Muscle of leg (tissue), 16 donors: ENCODE measurements at places on chromosomes 6 and 20.
A peak's percentile ranks its signal among the peaks of the same experiment; 100 is the strongest.

GRCh38 chr6:107032051-107032450 is 4.1 kb downstream of the MTRES1 start:
- no peak for DNase-seq

- no peak for DNase-seq
These were observed 57.6 kb downstream of the IMPG1 start for GRCh38 chr6:76014626-76015530.

- no peak for DNase-seq
These were observed 13.2 kb upstream of the SALL4 start for GRCh38 chr20:51815383-51816076.

DNA sequence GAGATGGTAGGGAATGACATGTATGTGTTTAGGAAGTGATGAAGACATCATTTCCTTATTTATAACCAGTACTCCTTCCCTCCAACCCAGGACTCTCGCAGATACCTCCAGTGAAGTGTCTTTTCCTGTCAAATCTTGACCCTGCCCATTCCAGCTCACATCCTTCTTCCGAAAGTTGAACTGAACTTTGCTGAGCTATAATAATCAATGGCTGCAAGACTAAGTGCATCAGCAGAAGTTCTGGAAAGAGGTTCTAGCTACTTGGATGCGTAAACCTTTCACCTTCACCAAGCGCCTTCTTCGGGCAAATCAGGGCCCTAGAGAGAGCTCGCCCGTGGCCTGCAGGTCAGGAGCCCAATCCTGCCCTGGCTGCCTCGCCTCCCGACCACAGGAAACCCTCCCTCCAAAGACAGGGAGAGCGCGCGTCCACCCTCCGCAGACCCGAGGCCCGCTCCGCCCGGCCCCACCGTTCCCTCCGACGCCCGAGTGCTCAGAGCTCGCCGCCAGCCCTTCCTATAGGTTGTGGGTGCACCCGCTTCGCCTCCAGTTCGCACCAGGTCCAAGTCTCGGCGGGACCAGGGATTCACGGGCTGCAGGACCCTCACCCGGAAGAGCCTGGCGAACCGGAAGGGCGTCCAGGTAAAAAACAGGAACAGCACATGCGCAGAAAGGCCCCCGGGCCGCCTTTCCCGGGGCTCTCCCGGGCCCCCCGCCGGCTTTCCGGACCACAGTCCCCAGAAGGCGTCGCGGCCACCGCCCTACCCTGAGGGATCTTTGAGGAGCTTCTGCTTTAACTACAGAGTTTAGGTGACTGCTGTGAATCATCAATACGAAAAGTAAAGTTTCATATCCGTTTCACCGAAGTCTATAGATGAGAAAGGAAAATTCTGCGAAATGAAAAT is at the start of gene ZNF334:
Gene ZNF334, minus strand, starts transcription at position 617 of the 902 bp plus-strand sequence. CDS start 1,457 bp downstream, outside the sequence.
- peak; percentile 86 for DNase-seq

- DNase-seq = no peak
These were observed 68.9 kb downstream of the GINS1 start for GRCh38 chr20:25476106-25477013.

- peak; percentile 57 for DNase-seq
These were observed 159.8 kb downstream of the ZFP64 start for GRCh38 chr20:52031563-52032303.

GRCh38 chr20:39042279-39043150 is 80.4 kb downstream of the DHX35 start:
- no peak for DNase-seq

- peak; percentile 22 for DNase-seq
These were observed 48.2 kb upstream of the TENT5A start for GRCh38 chr6:81800666-81801065.

GRCh38 chr6:89997456-89998445 is 103.5 kb downstream of the GJA10 start:
- peak; percentile 77 for DNase-seq

DNA sequence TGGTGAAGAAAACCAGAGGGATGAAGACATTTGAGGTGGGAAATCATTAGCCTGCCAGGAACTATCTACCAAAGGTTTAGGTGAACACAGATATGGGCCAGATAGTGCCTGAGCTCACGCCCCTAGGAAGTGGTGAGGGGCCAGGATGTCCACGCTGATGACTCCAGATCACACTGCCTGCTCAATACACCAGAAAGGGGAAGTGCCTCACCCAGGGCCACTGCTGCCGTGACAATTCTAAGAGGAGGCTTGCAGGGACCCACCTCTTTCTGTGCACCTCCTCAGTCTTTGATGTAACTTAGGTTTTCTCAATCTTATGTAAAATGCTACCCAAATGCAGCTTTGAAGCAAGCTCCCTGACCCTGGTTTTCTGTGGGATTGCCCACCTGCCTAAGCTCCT is 5.4 kb upstream of the RAB44 start:
- DNase-seq = no peak

GRCh38 chr6:74248966-74249365 is 553.0 kb downstream of the CD109 start:
- DNase-seq = peak; percentile 47

- DNase-seq = peak; percentile 65
These were observed 265.0 kb upstream of the MARCKS start for GRCh38 chr6:113591896-113592827.

DNA sequence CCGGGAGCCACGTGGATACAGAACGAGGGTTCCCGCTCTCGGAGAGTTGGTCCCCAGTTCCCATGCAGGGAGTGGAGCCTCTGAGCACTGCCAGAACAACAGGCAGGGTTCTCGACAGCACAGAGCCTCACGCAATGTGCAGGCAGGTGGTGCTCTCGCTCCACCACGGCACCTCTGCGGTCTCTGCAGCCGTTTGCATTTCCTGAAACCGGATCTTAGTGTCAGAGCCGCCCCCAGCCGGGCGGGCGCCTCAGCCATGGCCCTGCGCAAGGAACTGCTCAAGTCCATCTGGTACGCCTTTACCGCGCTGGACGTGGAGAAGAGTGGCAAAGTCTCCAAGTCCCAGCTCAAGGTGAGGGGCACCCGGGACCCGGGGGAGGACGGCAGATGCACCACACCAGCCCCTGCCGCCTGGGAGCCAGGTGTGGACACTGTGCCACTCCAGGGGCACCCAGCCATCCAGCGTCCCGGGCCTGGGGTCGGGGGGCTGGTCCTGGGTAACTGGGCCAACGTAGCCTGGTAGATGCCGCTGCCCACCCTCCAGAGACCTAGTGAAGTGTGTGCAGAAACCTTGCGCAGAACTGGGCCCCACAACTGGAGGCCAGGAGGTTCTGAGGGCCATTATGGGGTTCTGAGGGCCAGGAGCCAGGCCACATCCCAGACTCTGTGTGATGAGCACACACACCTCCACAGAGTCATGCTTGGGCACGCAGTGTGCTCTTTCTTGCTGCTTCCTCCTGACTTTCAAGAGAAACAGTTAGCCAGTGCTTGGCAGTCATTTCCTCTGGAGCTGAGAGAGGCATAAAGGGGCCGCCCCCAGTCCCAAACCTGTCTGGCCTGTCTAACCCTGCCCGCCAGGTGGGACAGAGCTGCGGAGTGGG is at the start of gene DEF6:
Gene DEF6, plus strand, starts transcription at position 218 of the 881 bp plus-strand sequence. Its CDS starts 39 bp downstream, at position 257.
- DNase-seq = peak; percentile 95

DNA sequence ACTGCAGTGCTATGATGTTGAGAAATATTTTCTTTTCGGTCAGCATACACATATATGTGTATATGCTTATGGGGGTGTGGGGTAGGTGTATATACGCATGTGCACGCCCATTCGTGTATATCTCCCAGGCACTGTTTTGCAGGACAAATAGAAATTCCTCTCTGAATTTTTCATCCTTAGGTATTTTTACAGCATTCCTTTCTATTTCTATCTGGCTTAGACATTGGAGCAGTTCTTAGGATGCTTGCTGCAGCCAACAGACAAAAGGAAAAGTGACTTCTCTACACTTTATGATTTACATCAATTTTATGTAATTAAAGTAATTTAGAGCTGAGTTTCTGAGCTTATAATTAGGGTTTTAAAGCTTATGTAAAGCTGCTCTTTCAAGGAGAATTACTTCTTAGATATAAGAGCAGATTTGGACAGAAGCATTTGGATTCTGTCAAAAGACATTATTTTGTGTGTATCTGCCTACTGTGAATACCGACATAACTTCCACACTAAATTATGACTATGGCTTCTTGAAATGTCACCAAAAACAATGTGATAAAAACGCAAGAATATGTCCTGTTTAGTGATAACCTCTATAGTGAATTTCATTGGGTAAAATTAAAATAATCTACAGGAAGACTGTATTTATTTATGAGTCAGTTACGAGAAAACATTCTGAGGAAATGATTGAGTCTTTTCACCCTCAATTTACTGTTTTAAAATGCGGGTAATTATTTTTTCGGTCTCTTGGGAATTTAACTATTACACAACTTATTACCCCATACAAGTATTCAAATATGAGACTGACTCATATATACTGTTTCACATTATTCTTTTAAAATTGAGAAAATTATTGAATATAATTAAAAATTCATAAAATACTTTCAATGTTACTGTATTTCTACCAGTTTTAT is 21.3 kb upstream of the CEP43 start:
- DNase-seq = no peak

- no peak for DNase-seq
These were observed 16.0 kb downstream of the PDE10A start for GRCh38 chr6:165647041-165647440.

DNA sequence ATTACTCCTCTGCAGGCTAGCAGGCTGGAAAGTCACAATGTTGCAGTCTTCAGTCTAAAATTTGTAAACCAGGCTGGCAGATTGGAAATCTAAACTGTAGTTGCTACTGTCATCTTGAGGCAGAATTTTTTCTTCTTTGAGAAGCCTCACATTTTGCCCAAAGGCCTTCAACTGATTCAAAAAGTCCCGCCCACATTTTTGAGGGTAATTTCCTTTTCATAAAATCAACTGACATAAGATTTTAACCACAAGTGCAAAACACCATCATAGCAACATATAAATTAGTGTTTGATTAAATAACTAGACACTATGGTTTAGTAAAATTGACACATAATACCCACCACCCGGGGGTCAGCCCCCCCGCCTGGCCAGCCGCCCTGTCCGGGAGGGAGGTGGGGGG is 28.4 kb downstream of the HLA-C start:
- no peak for DNase-seq

- DNase-seq = peak; percentile 23
These were observed 294.3 kb upstream of the MAN1A1 start for GRCh38 chr6:119643876-119644275.

GRCh38 chr6:112432853-112433252 is 85.7 kb downstream of the RFPL4B start:
- no peak for DNase-seq

- DNase-seq = no peak
These were observed 45.4 kb downstream of the TPBG start for GRCh38 chr6:82408952-82409431.

- no peak for DNase-seq
These were observed 53.3 kb downstream of the ATG5 start for GRCh38 chr6:106272287-106272686.

GRCh38 chr6:19999319-20000191 is 162.4 kb downstream of the ID4 start:
- DNase-seq = no peak

- DNase-seq = peak; percentile 22
These were observed 59.7 kb upstream of the SAMD3 start for GRCh38 chr6:130282234-130282995.

DNA sequence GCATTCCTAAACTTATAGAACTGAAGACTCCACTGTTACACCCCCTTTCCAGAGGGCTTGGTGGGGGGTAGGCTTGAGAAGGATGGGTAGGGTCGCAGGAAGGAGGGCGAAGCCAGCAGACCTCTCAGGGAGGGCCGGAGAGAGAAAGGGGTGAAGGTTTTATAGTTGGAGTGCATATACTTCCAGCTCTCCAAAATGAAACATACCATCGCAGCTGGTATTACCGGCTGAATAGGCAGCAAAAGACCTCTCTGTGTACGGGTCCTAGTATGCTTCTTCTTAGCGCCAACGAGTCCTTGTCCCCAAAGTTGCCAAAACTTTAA is 1.0 kb upstream of the VGLL2 start:
- DNase-seq = no peak

DNA sequence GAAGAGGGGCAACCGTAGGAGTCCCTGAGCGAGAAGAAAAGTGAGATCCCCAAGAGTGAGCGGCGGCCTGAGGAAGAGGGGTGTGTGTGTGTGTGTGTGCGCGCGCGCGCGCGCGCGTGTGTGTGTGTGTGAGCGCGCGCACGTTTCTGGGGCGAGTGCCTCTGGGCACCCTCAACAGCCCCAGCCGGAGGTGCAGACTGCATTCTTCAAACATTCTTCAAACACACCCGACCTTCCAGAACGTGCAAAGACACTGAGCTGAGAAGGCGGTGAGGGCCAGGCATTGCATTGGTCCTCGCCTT is 76.2 kb upstream of the FOXP4 start:
- no peak for DNase-seq

DNA sequence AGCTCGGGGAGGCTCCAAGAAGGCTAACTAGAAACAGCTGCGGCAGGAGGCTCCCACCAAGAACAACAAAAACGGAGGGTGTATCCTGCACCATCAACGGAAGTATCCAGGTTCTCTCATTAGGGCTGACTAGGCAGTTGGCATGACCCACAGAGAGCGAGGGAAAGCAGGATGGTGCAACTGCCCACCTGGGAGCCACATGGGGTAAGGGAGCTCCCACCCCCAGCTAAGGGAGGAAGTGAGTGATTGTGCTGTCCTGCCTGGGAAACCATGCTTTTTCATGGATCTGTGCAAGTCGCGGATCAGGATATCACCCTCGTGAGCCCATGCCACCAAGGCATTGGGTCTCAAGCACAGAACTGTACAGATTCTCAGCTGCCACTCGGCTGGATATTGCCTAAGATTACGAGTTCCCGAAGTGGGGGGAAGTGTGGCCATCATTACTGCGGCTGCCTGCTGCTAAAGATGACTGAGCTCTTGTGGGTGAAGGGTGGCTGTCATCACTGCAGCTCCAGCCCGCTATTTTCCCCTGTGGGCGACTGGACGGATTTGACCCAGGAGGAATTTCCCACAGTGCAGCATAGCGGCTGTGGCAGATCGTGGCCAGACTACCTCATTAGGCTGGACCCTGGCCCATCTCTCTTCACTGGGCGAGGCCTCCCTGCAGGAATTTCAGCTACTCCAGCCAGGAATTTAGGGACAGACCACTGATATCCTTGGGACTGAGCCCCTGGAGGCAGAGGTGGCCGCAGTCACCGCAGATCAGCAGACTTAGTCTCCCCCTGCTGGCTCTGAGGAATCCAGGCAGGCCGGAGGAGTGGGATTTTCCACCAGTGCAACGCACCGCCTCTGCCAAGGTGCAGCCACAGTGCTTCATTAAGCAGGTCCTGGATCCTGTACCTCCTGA is 515.7 kb downstream of the FRK start:
- DNase-seq = no peak

GRCh38 chr6:122408240-122408639 is 8.8 kb downstream of the HSF2 start:
- no peak for DNase-seq

DNA sequence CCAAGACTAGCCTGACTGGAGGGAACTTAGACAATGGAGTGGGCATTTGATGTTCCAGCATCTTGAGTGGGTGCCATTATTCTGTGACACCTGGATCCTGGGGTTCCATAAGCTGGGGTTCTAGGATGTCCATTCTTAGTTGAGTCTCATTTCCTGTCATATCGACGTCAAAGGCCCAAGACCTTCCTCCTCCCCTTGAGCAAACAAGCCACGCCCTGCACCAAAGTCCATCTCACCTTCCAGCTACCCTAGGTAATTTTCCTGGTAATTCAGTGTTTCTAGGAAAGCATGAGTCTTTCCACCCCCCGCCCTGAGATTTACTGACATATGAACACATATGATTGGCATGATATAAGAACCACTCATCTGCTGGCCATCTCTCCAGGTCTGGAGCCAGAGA is at the start of gene TRIM40:
Gene TRIM40, plus strand, starts transcription at position 384 of the 400 bp plus-strand sequence. CDS start 897 bp downstream, outside the sequence.
- DNase-seq = no peak

- no peak for DNase-seq
These were observed 38.8 kb downstream of the SNX3 start for GRCh38 chr6:108222064-108222463.
